Activated CD8-positive, alpha-beta T cell treated with anti-CD3 and anti-CD28 coated beads, Interleukin-2, amount 10 ng/mL, durations not matched to agents 7 days and 5 days (primary cell): ENCODE measurements at places on chromosomes 4 and X. TPM values are rescaled to one million over a fixed set of nuclear protein-coding genes. Genes with fewer than 3 reads are reported as not detected.

The IL1RAPL2 gene
- not detected for total RNA-seq

The BLOC1S4 gene
- 21.5 TPM for total RNA-seq

The CYTL1 gene
- total RNA-seq = not detected

The RIPPLY1 gene
- not detected for total RNA-seq

The PDZD4 gene
- total RNA-seq = 0.10 TPM
